ENCODE measurements at places on chromosomes 1 and 21.
A peak's percentile ranks its signal among the peaks of the same experiment; 100 is the strongest.

DNA sequence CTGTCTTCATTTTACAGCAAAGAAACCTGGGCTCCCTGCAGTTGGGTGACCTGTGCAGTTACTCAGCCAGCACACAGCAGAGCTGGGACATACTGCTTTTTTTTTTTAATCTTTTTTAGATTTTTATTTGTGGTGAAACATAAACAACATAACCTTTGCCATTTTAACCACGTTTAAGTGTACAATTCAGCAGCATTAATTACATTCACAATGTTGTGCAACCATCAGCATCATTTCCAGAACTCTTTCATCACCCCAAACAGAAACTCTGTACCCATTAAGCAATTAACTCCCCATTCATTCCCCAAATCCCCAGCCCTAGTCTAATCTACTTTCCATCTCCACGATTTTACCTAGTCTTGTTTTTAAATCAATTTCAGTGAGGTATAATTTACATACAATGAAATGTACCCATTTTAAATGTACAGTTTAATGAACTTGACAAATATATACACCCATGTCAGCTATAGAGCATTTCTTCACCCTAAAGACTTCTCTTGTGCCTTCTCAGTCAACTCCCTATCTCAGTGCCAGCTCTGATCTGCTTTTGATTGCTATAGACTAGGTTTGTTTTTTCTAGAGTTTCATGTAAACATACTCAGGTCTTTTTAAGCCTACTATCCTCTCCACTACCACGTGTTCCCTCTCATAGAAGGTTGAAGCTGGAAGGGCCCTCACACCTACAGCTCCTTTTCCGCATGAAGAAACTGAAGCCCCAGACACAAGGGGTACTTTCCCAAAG lies 37.8 kb upstream of the C8B start:
- DNase-seq: no peak

- DNase-seq: no peak
Observed at GRCh38 chr1:63318201-63318979, 4.0 kb upstream of the FOXD3 start.

- peak; percentile 56 for DNase-seq
Observed at GRCh38 chr1:6634371-6635052, 9.8 kb downstream of the THAP3 start.

DNA sequence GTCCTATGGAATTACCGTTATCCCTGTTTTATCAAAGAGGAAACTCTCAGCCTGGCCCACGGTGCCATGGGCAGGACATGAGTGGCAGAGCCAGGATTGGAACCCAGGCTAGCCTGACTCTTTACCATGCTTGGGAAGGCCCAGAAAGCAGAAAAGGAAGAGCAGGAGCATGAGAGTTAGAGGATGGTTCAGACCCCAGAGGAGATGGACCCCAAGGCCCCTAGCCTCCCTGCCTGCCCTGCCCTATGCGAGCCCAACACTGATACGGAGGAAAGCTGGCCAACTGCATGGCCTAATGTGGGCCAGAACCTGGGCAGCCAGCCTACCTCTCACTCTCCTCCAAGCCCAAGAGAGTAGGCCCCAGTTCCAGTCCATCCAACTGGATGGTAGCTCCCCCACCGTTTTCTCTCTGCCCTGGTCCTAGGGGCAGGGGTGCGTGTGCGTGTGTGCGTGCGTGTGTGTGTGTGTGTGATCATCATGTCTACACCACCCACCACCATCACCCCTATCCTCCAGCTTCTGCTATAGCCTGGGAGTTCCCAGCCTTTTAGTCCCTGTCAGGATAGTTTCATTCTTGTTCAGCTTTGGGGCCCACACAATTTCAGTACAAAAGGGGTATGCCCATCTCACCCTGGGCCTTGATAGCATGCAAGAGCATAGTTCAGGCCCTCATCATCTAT lies 15.4 kb upstream of the MEX3A start:
- DNase-seq: no peak

GRCh38 chr1:45470306-45470798 lies 20.6 kb downstream of the TESK2 start:
- DNase-seq: no peak
